Caudate nucleus (tissue), 63 donors: ENCODE measurements at places on chromosomes 5 and 9.

DNA sequence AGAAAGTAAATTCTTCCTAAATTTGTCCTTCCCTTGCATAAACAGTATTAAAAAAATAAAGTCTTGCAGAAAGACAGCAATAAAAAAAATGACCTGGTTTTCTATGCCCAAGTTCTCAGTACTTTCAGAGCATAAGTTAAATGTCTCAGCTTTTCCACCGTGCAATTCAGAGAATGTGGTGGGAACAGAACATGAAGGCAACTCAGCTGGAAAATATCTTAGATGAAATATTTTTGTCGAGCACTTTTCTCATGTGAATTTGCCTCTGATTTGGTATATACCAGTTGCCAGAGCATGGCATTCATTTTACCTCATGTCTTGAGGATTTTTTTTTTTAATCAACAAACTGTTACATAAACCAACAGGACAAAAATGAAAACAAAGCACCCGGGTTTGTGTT, 176.1 kb downstream of the CETN3 start:
- no peak for DNase-seq

DNA sequence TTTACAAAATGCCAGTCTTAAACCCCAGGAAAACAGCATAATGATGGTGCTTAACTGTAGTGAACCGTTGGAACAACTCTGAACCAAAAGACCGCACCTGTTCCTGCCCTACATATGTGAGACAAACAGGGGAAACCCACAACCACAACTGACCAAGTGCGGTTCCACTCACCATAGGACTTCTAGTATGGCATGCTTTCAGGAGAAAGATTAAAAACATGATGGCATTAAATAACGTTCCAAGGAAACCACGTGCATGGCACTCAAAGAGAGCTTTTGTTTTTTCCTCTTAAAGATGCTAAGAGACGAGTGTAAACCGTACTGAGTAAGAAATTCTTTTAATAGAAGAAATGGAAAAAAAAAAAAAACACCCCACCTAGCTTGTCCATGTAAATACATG, 119.8 kb downstream of the SSBP2 start:
- no peak for DNase-seq

- DNase-seq: no peak
These were observed 28.5 kb upstream of the UNC5A start for GRCh38 chr5:176781638-176782570.

- DNase-seq: no peak
These were observed 19.8 kb downstream of the PALM2AKAP2 start for GRCh38 chr9:109799792-109800191.

DNA sequence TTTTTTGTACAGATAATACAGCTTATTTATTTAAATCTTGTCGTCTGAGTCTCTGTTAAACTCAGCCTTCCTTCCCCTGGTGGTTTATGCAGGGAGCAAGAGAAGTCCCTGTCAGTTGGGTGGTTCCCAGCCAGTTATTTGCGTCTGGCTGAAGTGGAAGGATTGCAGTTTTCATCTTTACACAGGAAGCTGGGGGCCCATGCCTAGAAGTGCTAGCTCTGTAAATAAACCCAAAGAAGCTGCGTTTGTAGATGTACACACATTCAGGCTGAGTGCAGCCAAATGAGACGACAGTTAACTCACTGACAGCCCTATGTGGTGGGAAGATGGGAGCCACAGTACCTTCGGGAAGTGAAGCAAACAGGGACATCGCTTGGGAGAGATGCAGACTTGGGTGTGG, 122.1 kb downstream of the SAXO1 start:
- DNase-seq: no peak

- DNase-seq: no peak
These were observed 7.5 kb downstream of the UNC5A start for GRCh38 chr5:176817841-176818377.

DNA sequence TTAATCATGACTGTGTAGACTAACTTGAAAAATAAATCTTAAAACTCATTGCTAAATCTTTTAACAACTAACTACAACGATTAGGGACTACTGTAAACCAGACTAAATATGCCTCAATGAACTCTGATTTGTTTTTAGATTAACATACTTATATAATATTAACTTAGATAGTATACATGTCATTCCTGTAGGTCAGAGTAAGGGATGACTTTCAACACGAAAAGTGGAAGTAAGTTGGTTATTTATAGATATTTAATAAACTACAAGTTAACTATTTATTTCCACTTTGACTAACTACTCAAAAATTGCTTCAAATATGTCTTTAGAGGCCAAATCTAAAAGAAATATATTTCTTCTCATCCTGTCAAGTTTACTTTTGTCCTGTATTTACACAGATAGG, 795.6 kb downstream of the PTPRD start:
- DNase-seq: no peak

- no peak for DNase-seq
These were observed 943 bp downstream of the CLTB start for GRCh38 chr5:176415240-176415951.

DNA sequence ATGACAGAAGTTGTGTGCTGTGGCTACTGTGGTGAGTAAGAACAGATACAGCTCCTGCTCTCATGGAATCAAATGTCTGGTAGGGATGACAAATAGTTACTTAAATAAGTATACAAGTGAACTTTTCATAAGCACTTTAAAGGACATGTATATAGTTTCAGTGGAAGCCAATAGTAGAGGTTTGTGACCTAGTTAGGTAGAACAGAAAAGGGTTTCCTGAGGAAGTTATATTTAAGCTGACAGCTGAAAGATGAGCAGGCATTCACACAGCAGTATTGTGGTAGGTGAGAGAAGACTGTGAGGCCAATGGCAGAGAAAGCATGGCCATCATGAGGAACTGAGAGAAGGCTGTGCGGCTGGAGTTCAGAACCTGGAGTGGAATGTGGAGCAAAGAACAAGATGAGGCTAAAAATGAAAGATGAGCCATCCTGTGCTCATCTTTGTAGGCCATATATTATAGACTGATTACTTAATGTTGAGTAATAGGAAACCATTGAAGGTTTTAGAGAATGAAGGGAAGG, 15.4 kb downstream of the FAM174A start:
- no peak for DNase-seq

GRCh38 chr5:14737291-14737690, 72.8 kb downstream of the OTULIN start:
- no peak for DNase-seq

GRCh38 chr5:171521679-171522078, 102.2 kb downstream of the FGF18 start:
- DNase-seq: no peak

DNA sequence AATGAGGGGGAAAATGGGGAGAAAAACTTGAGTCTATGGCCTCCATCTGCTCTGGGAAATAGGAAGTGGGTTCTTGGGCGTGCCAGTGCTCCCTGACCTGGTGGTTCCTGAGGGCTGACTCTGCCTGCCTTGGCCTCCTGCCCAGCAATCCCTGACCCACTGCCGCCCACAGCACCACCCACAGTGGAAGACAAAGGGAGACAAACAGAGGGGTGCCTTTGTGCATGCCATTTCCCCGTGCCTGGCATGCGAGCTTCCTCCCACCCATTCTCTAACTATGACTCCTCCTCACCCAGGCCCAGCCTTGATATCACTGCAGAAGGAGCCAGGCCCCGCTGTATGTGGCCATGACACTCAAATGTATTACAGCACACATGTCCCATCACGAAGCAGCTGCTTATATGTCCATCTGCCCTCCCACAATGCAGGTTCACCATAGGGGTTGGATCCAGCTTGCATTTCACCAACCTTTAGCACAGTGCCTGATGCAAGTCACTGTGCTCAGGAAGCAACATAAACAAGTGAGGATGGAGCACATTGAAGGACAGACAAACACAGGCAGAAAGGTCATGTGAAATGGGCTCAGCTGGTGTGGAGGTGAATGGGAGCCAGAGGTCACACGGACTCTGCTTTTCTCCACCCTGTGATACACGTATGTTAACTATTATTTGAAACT, 84.4 kb downstream of the ADRB2 start:
- no peak for DNase-seq

DNA sequence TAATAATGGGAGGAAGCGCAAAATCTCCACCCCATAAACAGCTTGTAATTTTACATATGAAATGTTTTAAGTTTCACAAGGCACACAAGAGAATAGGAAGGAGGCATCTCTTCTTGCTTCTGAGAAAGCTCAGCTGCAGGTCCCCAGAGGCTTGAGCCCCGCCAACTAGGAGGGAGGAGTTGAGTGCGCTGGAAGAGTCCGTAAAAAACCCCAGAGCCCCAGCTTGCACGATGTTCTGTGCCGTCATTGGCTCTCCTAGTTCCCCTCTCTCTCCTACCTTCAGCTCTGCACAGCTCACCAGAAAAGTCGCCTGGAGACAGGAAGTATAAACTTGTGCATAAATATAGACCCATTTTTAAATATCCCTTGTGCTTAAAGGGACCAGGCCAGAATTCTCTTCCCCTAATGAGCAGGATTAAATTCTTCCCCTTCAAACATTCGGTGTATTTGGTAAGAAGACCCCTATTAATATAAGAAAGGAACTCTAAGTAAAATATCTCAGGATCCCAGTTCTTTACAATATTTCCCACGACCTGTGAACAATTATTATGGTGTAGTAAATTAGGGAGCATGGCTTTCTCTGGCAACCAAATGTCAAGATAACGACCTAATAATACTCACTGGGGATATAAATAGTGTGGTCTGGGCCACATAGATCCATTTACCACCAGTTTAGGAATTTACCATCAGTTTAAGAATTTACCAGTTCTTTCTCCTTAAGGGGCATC, 13.7 kb downstream of the GLRX start:
- no peak for DNase-seq

DNA sequence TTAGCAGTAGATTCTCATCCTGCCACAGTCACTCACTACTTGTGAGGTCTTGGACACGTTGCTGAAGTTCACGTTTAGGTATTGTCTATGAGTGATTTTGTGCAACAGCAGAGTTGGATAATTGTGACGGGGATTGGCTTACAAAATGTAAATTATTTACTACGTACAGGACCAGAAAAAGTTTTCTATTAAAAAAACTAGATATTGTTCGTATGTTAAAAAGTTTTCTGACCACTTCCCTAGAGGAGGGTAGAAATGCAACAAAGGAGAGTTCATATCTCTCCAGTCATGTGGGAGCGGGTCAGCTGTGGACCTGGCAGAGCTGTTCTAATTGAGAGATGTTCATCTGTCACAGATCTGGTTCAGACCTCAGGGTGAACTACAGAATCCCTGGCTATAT, 976.1 kb upstream of the NUDT12 start:
- DNase-seq: no peak

GRCh38 chr9:68672215-68672614, 32.8 kb upstream of the PIP5K1B start:
- no peak for DNase-seq

DNA sequence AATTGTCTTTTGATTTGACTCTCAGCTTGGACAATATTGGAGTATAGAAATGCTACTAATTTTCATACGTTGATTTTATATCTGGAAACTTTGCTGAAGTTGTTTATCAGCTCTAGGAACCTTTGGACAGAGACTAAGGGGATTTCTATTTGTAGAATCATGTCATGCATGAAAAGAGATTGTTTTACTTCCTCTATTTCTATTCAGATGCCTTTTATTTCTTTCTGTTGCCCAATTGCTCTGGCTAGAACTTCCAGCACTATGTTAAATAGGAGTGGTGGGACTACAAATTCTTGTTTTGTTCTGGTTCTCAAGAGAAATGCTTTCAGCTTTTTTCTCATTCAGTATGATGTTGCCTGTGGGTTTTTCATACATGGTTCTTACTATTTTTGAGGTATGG, 112.8 kb upstream of the CDH12 start:
- no peak for DNase-seq

- no peak for DNase-seq
These were observed 13.8 kb upstream of the CRB2 start for GRCh38 chr9:123342247-123342646.

- no peak for DNase-seq
These were observed 236.7 kb downstream of the CDH18 start for GRCh38 chr5:19751326-19751725.

DNA sequence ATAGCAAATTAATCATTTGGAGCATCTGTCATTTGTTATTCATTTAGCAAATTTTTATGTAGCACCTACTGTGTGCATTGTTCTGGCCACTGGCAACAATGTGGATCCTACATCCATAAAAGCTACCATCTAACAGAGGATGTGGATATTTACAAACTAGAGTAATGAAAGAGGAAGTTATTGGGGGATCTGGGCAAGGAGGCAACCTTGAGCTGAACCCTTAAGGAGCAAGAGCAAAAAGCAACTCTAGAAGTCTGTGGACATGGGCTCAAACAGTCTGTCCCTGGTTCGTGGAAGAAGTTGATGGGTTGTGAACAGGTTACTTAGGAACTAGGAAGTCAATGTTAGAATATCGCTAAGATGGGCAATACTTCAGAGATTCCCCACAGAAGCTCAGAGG, 259.9 kb downstream of the SYK start:
- no peak for DNase-seq

GRCh38 chr5:76600716-76601115, 22.5 kb downstream of the F2RL2 start:
- DNase-seq: no peak

DNA sequence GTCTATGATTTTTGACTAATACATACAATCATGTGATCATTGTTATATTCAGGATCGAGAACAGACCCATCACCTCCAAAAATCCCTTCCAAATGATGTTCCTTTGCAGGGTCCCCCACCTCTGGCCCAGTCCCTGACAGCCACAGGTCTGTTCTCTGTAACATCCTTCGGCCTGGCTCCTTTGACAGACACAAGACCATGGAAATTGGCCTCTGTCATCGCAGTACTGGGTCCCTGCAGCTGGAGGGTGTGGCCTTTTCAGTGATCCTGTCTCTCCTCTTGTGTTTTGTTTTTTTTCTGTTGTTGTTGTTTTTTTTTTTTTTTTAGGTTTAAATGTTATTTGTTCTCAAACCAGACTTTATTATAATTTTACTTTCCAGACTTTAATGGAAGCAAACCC, 27.4 kb upstream of the ANKRD33B start:
- no peak for DNase-seq

DNA sequence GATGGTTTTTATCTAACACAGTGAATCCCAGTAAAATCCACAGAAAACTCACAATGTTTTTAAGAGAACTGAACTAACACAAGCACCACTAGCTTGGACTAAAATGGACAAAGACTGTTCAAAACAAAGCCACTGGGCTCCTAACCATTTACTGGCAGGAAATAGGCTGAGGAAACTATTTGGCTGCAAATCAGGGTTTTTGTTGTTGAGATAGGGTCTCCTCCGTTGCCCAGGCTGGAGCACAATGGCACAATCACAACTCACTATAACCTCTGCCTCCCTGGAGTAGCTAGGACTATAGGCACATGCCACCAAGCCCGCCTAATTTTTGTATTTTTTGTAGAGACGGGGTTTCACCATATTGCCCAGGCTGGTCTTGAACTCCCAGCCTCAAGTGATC, 99.7 kb downstream of the THBS4 start:
- DNase-seq: no peak

GRCh38 chr5:116576053-116576713, 1.6 kb upstream of the SEMA6A start:
- DNase-seq: peak; percentile 61

GRCh38 chr5:78726571-78726970, 78.0 kb upstream of the LHFPL2 start:
- DNase-seq: no peak
